A549 treated with AZD2906 at 1 μM for 4 hours (cell line): ENCODE measurements at places on chromosomes 6 and 20. TPM values are rescaled to one million over a fixed set of nuclear protein-coding genes. Genes with fewer than 3 reads are reported as not detected.

LPA gene
- total RNA-seq, result 0.06 to 0.15 TPM (median 0.07 TPM) in 5 replicates

BPI gene
- not detected in 5 replicates for total RNA-seq

MACROD2 gene
- total RNA-seq, result 0.34 to 0.73 TPM (median 0.58 TPM) in 5 replicates

NFKBIL1 gene
- 9.5 to 13.0 TPM (median 12.6 TPM) in 5 replicates for total RNA-seq

BCAS1 gene
- total RNA-seq, result 0.37 to 0.66 TPM (median 0.49 TPM) in 5 replicates

FAM209B gene
- 0.20 to 0.40 TPM (median 0.33 TPM) in 5 replicates for total RNA-seq

PRL gene
- total RNA-seq, result not detected in 5 replicates
